ENCODE measurements at places on chromosomes 11 and 22.

- no peak for DNase-seq
Measured at GRCh38 chr11:71934213-71934612, 5.4 kb downstream of the RNF121 start.

DNA sequence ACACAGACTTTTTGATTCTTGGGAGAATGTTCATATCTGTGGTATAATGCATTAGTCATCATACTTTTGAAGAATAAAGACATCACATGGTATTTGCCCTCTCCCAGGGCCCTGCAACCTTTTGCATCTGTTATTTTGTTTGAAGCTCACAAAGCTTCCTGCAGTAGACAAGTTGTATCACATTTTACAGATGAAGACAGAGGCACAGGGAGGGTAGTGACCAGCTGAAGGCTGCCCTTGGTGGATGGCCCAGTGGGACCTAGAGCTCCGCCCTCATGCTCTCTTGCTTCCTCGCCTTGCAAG lies 66.4 kb downstream of the UBASH3B start:
- DNase-seq, result no peak

DNA sequence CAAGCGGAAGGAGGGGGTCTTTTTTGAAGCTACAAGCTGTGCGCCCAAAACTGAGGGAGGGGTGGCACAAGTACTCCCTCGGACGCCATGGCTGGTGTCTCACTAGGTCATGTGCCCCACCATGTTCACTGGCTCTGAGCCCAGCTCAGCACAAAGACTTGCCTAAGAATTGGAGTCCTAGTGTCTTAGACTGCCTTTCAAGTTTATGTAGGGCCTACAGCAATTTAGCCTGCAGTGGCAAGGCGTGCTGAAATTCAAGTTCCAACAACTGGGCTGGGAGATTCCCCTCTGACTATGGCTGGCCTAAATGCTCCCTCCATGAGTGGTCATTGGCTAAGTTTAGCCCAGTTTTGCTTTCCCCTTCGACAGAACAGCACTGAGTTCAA lies 27.3 kb downstream of the FCHSD2 start:
- DNase-seq, result no peak

DNA sequence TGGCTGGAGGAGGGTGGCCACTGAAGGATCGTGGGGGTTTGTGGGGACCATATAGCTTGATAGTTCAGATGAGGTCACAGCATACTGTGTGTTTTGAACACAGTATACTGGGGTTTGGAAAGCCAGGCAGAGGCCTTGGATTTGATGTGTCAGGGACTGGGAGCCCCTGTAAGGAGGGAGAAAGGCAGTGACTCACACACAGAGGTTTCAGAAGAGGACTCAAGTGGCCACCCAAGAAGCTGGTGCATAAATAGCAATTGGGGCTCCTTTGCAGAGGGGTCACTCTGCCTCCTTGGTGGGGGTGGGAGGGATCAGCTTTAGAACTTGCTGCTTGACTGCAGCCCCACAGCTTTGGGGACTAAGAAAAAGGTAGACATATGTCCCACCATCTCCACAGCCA lies 39.3 kb downstream of the SLC5A1 start:
- no peak for DNase-seq

DNA sequence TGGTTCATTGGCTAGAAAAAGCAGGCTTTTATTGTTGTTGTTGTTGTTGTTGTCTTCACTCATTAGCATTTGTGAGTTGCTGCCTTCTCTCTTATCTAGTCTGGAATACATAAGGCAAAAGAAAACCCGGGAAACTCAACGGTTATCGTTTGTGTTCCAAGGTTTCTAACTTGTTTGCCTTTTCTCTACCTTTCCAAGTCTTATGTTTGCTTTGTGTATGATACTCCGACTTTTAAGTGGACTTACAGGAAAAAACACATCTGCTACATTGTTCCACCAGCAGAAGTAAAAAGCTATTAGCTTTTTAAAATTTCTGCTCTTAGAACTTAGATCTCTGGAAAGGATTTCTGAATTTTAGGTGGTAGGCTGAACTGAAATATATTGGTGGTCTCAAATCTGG lies 27.0 kb upstream of the HIKESHI start:
- no peak for DNase-seq

DNA sequence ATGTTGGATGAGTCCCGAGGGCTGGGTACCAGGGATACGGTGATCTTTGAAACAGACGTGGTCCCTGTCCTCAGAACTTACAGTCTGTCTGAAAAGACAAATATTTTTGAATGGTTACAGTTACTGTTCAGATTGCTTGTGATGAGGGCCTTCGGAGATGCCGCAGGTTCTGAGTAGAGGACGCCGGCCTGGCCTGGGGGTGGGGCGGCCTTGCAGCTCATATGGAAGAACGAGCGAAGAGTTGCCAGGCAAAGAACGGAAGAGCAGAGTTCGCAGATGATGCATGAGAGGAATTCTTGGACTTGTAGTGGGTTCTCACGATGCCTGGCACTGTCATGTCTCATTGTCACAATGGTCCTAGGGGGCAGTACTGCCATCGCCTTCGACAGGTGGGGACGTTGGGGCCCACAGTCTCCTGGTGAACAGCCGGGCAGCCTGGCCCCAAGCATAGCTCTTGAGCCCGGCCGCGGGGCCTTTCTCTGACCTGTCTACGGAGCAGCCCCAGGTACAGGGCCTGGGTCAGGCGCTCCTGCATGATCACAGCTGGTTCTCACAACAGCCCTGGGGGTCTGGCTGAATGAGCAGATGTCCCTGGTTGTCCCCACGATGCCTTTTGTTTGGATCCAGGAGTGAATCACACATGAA lies 60.9 kb upstream of the PARVG start:
- DNase-seq, result no peak

DNA sequence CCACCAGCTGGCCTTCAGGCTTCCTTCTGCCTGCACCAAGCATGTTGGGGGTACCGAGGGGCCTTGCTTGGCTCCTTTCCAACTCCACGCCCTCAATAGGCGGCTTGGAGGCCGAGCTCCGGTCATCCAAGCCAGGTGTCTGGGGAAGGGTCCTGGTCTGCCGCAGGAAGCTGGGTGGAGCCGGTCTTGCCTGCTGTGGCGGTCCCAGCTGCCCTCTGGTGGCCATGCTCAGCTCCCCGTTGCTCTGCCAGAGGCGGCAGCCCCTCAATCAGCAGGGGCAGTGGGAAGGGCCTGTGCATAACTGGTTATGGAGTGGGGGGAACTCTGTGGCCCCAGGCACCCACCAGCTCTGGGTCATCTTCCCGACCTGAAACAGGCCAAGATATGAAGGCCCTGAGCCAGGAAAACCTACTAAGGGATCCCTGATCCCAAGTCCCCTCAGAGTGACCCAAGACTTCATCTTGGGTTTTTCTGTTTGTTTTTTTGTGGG lies 3.2 kb downstream of the ARVCF start:
- DNase-seq, result no peak

DNA sequence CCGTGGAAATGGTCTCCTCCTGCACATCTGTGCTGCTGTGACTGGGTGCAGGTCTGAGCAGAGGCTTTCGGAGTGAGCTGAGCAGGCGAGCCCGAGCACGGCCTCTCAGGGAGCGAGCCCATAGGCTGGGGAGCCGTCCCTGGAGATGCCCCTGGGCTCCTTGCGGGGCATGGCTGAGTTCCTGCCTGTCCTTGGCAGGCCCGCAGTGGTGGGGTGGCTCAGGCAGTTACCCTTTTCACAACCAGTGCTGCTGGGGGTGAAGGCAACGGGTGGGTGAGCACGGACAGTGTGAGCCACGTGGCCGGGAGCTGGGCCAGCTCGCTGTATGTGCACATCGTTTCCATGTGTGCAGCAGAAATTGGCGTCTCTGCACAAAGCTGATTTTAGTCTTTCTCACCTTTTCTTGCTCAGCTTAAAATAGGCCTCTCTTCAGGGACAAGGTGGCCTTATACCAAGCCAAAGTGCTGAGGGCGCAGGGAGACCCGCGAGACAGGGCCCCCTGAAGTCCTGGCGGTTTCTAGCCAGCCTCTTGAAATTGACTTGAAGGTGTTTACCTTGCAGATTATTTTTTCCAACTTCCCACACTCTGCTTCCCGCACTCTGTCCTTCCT lies at the start of gene TP53AIP1:
TSS of gene TP53AIP1 (minus strand) at position 55 of the 611 bp plus-strand sequence. CDS start 5,053 bp downstream, outside the sequence.
- DNase-seq, result no peak

DNA sequence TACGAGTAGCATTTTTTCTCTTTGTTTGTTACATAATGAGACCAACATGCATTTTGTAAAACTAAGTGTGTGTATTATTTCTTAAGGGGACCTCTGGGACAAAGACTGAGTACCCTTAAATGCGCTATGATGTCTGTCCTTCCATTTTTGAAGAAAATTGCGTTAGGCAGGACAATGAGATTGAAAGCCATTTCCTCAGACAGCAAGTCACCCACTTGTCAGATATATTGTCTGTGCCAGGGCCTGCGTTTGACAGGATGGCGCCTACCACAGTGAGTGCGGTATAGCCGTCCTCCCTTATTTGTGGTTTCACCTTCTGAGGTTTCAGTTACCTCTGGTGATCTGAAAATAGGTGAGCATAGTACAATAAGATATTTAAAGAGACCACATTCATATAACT lies 2.2 kb downstream of the AP2A2 start:
- no peak for DNase-seq

GRCh38 chr11:35061516-35062440 lies 77.2 kb upstream of the CD44 start:
- no peak for DNase-seq

DNA sequence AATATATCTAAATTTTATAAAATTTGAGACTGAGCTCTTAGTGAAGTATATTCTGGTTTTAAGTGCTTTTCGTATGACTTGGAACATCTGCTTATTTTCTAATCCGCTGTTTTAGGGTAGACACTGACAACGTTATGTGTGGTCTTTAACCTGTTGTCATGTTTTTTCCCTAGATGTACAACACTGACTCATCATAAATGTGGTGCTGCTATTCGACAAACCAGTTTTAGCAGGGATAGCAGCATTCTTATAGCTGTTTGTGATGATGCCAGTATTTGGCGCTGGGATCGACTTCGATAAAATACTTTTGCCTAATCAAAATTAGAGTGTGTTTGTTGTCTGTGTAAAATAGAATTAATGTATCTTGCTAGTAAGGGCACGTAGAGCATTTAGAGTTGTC lies 23.8 kb upstream of the HIKESHI start:
- DNase-seq, result no peak

- no peak for DNase-seq
Measured at GRCh38 chr22:41511521-41511968, 32.7 kb downstream of the POLR3H start.

DNA sequence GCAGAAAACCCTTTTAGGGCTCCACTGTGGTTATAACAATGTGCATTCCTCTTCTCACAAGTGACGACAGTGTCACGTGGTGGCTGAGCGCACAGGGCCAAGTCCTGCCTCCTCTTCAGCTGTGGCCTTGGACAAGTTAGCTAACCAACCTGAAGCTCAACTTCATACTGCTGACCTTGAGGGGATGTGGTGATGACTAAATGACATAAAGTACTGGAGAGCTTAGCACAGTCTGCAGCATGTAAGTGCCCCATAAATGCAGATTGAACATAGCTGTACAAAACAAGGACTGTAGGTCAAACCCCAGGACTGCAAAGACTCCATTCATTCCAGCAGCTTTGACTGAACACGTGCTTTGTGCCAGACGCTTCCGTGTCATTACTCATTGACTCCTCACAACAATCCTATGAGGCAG lies 20.1 kb upstream of the MRGPRX2 start:
- DNase-seq, result no peak

DNA sequence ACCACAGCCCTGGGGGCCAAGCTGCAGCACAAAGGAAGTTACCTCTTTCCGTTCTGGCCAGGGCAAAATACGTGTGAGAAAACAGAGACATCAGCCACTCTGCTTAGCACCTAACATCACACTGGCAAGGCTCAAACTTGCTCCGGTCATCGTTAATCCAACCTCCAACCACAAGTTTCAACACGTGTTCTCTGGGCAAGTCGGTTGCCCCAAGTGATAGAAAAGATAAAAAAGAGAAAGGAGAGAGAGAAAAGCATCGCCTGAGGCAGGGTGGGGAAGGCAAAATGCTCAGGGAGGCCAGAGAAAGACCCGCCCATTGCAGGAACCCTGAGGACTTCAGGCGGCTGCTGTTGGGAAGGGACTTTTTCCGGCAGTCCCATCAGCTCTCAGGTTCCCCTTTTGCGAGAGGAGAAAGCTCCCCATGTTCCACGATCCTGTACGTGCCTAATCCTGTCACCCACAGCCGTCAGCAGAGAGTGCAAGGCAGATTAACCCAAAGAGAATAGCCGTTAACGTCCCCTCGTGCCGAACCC lies 18.5 kb upstream of the B4GALNT4 start:
- no peak for DNase-seq

DNA sequence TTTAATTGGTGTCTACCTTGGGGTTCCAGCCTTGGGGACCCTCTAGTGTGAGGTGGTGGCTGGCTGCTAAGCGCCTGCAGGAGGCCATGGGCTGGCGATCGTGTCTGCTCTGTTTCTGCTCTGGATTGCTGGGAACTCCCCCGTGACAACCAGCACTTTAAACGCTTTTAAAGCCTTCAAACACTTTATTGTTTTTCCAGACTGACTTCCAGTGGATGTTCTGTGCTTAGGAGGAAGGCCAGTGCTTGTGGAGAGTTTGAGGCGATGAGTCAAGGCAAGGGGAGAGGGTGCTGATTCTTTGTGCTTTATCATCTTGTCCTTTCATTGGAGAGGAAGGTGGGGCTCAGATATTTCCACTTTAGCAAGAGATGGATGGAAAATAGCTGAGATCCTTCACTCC lies 81.6 kb downstream of the FLI1 start:
- DNase-seq, result no peak

GRCh38 chr11:44346983-44347382 lies 37.0 kb upstream of the ALX4 start:
- no peak for DNase-seq

DNA sequence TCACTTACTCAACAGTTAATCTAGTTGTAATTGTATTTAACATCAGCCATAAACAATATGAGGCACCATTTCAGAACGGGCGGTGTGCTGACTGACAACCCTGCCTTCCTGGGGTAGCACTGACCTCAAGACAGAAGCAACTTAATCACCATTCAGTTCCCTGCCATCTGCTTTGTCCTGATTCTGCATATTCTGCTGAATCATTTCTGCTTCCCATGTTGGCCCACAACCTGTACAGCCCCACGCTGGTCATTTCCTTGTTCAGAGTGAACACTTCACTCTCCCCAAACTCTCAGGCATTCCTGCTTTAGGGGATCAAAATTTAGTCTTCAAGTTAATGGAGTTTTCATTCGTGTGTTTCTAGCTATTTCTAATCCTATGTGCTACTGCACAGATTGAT lies 132.3 kb upstream of the ZBED5 start:
- no peak for DNase-seq

GRCh38 chr11:77779935-77780334 lies 40.6 kb downstream of the RSF1 start:
- no peak for DNase-seq

- no peak for DNase-seq
Measured at GRCh38 chr11:126231725-126232459, 20.3 kb downstream of the FAM118B start.

GRCh38 chr11:66970807-66971442 lies 4.2 kb upstream of the C11orf86 start:
- DNase-seq, result no peak

GRCh38 chr11:19506816-19507486 lies 205.7 kb upstream of the NAV2 start:
- DNase-seq, result no peak

- DNase-seq, result no peak
Measured at GRCh38 chr11:107840129-107840484, 18.5 kb downstream of the SLC35F2 start.

GRCh38 chr11:134118006-134118405 lies 49.1 kb downstream of the JAM3 start:
- no peak for DNase-seq

- no peak for DNase-seq
Measured at GRCh38 chr22:37497062-37497599, 10.9 kb upstream of the MFNG start.
